ENCODE measurements at places on chromosomes 7 and 10.

DNA sequence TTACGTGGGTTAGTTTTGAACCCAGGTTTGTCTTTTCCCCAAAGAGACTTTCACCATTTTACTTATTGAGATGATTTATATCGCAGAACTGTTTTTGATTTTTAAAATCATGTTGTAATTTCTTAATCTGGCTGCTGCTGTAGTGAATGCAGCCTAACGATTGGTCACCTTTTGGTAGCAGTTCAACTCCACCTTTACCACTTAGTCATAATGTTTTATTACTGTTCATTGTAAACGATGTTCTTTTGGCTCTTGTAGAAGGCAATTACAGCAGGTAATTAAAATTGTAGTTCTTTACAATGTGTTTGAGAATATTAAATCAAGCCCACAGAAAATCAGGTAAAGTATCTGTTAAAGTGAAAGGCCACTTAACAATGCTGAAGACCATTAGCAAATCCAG lies 531.1 kb downstream of the SDK1 start:
- DNase-seq: no peak

GRCh38 chr7:148575640-148576411 lies 14.7 kb upstream of the C7orf33 start:
- peak; percentile 68 for DNase-seq

DNA sequence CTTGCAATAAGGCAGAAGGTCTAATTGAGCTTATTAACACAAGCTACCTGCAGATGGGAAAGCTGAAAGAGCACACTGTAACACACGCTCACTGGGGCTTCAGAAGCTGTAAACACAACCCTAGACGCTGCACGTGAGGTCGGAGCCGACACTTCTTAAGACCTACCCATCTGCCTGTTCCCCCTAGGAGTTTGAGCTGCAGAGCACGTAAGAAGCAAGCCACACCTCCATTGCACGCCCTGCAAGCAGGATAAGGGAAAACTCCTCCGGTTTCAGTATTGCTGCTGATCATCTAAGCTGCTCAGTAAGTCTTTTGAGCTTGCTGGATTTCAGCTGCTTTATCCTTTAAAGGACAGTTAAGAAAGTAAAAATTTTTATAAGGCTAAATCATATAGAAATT lies 244.0 kb upstream of the ZWINT start:
- no peak for DNase-seq

- no peak for DNase-seq
These were observed 36.4 kb downstream of the FEZF1 start for GRCh38 chr7:122268101-122268500.

GRCh38 chr7:44447874-44448425 lies 42.5 kb downstream of the NUDCD3 start:
- no peak for DNase-seq

DNA sequence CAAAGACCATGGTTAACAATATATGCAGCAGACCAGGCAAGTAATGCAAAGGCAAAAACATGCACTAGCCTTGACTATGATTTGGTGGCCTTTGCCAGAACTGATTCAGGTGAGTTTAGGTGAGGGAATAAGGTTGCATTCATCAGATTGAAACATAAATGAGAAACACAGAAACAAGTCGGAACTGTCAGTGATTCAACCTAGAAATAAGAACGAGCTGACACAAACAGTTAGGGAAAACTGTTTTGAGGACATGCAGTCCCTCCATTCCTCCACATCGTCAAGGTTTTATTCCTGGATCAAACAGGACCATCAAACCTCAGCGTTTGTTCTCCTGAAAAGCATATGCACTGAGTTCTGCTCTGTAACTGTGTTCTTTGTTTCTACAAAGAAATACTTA lies 1.8 kb downstream of the ZNF248 start:
- DNase-seq: no peak

DNA sequence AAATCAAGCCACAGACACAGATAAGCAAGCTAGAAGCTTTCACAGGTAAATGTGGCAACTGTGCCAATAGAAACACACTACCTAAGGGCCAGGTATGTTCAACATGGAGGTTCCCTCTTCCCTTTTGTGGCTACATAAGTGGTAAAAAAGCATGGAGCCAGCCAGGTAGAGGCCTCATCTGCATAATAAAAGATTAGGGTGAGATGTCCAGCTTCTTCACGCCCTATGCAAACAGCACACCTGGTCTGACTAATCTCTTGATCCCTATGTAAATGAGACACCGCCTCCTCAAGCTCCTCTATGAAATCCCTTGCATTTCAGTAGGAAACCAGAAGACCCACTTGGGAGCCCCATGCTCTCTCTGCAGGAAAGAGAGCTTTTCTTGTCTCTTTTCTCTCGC lies 282.2 kb downstream of the NEBL start:
- no peak for DNase-seq

DNA sequence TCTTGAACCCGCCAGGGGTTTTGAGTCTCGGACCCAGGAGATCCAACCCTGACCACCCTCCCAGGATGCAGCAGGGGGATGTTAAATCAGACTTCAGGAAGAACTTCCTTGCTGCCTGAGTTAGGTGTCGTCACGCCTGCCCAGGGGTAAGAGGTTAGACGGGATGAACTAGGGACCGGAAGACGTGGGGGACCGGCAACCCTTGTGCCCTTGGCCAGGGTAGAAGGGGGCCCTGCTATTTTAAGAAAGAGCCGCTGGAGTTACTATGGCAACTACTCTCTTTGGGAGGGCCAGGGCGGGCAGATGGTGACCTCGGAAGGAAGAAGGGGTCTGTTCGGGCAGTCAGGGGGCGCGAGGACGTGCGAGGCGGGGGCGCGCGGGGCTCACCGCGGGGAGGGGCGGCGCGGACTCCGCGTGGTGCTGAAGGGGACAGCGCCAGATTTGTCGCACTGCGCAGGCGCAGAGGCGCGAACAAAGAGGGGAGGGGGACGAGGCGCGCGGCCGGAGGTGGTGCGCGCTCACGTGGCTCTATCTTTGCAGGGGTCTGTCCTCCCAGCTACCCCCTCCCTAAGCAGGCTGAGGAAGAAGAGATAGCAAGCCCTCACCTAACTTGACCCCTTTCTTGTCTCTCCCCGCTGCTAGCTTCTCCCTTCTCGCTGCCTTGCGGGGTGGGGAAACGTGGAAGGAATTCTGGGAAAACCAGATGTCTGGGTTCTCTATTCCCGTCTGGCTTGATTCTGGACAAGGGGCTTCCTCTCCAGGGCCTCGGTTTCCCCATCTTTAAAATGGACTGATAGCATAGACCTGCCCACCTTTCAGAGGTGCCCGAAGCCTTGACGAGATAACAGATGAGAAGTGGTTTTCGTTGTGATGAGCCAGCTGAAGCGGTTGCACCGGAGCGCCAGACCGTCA lies 940 bp upstream of the PSD start:
- peak; percentile 55 for DNase-seq

DNA sequence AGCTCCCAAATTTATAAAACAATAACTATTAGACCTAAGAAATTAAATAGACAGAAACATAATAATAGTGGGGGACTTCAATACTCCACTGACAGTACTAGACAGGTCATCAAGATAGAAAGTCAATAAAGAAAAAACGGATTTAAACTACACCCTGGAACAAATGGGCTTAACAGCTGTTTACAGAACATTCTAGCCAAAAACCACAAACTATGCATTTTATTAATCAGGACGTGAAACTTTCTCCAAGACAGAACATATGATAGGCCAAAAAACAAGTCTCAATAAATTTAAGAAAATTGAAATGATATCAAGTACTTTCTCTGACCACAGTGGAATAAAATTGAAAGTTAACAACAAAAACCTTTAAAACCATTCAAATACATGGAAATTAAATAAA lies 46.4 kb downstream of the ZNF680 start:
- no peak for DNase-seq

DNA sequence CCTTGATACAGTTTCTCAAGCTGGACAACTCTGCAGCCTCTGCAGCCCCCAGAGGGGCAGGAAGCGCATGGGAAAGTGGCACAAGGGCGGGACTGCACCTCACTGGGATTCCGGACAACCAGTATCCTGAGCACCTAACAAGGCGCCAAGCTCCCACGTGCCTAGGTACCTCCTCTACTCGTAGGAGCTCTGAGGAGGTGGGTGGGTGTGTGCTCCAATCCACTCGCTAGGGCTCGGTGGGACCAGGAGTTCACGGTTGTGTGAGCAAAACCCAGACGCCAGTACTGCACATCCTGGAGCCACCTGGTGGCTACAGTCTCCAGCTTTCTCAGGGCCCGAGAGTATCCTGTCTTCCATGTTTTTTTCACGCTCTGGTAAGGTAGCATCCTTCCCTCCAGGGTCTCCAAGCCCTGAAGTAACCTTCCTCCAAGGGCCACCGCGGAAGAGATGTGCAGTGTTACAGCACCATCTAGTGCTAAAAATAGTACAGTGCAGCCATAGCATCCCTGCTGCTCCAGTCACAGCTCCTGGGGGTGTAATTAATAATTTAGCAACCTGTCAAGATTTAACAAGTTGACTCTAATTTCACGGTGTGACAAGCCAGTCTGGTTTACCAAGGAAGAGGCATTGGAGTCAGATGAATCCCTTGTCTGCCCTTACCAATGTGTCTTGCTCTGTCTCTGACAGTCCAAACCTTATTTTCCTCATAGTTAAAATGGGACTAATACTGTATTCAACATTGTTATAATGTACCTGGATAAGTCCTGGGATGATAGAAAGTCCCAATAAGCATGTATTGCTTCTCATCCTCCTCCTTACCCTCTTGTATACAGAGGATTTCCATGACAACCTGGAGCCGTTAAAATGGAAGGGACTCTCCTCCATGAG lies 70.4 kb downstream of the HERPUD2 start:
- DNase-seq: peak; percentile 14

GRCh38 chr7:106568680-106569499 lies 92.1 kb downstream of the CCDC71L start:
- no peak for DNase-seq

DNA sequence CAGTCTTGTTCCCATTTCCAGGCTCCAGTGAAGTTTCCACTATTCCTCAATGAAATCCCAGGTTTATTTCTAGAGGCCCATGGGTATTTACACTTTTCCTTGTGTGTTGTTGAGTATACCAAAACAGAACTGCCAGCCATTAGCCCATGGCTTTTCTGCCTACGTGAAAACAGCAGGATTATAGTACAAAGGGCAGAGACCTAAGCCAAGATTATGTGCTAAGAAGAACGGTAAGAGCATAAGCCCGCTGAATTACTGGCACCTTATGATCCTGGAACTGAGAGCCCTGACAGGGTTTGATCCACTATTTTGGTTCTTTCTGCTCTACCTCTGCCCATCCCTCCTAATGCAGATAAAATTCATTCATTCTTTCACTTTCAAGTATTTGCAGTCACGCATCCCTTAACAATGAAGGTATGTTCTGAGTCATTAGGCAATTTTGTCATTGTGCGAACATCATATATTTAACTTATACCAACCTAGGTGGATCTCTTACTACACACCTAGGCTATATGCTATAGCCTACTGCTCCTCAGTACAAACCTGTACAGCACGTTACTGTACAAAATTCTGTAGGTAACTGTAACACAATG lies 16.0 kb downstream of the SEMA3C start:
- no peak for DNase-seq

GRCh38 chr10:102394801-102395399 lies 605 bp upstream of the NFKB2 start:
- peak; percentile 69 for DNase-seq

DNA sequence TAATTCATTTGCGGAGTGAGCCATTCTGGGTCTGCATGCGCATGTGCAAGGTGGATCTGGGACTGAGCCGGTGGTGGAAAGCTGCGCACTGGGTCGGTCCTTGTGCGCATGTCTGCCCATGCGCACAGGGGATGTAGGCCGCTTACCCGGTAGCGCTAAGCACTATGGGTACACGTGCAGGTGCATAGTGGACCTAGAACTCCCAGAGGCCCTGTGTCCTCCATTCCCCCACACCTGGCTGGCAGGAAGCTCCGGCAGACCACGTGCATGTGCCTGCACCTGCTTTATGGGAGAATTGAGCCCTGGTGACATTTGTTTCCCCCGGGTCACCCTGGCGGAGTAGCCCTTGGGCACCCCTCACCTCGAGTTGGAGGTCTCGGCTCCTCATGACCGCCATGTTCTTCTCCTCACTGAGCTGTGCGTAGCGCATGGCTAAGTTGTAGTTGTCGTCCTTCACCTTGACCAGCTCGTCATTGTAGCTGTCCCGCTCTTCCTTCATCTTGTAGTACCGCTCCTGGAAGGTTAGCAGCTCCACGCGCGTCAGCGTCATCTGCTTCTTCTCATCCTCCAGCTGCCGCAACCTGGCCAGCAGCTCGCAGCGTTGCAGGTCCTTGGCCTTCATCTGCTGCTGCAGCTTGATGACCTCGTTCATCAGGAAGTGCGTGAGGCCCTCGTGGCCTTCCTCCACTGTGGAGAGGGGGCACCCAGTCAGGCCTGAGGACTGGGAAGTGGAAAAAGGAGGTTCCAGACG lies 99.6 kb downstream of the CARD11 start:
- no peak for DNase-seq

GRCh38 chr10:90745565-90745964 lies 112.3 kb downstream of the HTR7 start:
- no peak for DNase-seq

- DNase-seq: no peak
These were observed 43.8 kb downstream of the ITIH5 start for GRCh38 chr10:7622969-7623368.

GRCh38 chr7:10998996-10999757 lies 25.5 kb downstream of the PHF14 start:
- DNase-seq: no peak

- no peak for DNase-seq
These were observed 20.7 kb downstream of the ZNF107 start for GRCh38 chr7:64686493-64687184.

GRCh38 chr10:78754269-78755062 lies 314.3 kb upstream of the ZMIZ1 start:
- DNase-seq: no peak

- DNase-seq: no peak
These were observed 265.2 kb upstream of the CSTF2T start for GRCh38 chr10:51964630-51965029.

GRCh38 chr7:75072981-75073283 lies 670 bp downstream of the RCC1L start:
- DNase-seq: no peak

DNA sequence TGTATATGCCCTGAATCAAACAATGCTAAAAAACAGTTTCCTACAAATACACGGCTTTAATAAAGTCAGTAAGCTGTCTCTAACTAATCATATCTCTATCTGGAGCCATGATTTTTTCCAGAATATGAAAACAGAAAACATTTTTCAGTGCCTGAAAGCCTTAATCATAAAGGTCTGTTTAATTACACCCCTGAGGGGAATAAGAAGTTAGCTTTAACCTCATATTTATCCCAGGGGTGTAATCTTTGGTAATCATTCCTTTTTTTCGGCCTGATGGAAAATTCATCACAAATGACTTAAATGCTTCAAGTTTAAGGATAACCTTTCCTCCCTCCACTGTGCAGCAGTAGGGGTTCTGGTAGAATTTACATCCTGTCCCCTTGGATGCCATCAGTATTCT lies 124.2 kb downstream of the ATE1 start:
- no peak for DNase-seq
